Large intestine (tissue), 12 donors: ENCODE measurements at places on chromosomes 2 and 18. TPM values are rescaled to one million over a fixed set of nuclear protein-coding genes. Genes with fewer than 3 reads are reported as not detected.

GRCh38 chr2:127604986-127605385, 41.0 kb upstream of the GPR17 start:
- H3K27me3 ChIP-seq = no peaks in the 10 kb centered on the region
- DNase-seq = no peak

DNA sequence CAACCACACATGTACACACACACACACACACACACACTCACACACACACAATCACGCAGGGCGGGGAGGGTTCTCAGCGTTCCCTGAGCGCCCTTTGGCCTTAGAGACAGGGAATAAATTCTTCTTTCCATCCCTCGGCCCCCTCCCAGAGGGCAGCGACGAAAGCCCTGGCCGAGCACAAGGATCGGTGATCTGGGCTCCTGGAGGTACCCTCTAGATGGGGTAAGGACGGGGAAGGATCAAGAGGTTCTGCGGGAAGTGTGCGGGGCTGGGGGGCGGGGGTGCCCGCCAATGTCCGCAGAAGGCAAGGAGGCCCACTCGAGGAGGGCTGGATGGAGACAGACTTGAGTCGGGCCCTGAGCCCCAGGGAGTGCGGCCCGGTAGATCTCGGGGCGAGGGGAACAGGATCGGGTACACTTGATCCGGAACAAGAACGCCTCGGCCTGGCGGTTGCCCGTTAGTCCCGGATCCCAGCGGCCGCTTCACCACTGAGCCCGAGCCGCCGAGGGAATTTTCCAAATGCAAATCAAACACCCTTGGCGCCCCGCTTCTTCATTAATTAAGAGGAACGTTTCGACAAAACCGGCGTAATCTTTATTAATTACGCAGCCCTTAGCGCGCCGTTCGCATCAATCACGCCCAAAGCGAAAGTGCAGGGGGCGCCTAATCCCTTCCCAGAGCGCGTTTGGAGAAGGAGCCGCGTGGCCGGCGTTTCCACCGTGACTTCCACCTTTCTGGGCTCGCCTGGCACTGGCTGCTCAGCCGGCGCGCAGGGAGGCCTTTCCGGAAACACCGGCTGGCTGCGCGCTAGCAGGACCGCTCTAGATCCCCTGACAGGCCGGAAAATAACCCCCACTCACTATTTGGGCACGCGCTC, 7.0 kb upstream of the PAX3 start:
- H3K4me1 ChIP-seq = peaks cover 11% of the 10 kb centered on the region
- peak overlapping the region; percentile 19 for H3K4me3 ChIP-seq
- no peak for DNase-seq
- H3K27me3 ChIP-seq = peaks cover 100% of the 10 kb centered on the region

GRCh38 chr18:25830787-25831186, 259.6 kb downstream of the SS18 start:
- H3K4me3 ChIP-seq = no peak overlapping the region
- no peaks in the 10 kb centered on the region for H3K36me3 ChIP-seq
- no peaks in the 10 kb centered on the region for H3K4me1 ChIP-seq
- peak; percentile 25 for DNase-seq

- no peaks in the 10 kb centered on the region for H3K36me3 ChIP-seq
- H3K27me3 ChIP-seq = no peaks in the 10 kb centered on the region
- H3K27ac ChIP-seq = no peak overlapping the region
- no peaks in the 10 kb centered on the region for H3K4me1 ChIP-seq
- DNase-seq = no peak
Observed at GRCh38 chr2:174903264-174903556, 102.0 kb downstream of the CHN1 start.

DNA sequence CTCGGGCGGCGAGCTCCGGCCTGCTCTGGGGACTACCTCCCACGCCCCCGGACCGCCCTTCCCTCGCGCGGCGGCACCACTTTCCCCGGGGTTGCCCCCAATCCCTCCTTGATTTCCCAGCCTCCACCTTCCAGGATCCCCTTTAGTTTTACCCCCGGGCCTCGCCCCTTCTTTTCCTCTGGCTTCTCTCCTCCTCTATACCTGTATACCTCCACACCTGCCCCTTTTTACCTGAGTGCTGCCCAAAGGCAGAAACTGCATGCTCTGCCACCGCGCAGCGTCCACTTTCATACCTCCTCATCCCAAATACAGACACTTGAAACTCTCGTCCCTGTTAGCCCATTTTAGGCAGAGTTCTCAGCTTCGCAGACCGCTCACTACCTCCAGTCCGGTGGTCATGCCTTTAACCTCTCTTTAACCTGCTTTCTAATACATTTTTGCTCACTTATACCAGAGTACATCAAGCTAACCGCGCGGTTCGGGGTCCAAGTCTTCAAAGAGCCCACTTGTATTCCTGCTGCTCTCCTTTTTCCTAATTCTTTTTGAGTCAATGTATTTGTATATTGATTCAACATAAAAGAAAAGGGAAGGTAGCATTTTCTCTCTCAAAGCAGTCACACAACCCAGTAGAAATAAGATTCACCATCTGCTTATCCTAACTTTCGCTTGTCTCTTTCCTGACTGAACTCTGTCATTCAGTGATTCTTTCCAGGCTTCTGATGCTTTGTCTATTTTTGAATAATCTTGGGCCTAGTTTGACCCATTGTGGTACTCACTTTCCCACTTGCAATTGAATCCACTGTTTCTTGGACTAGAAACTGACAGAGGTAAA, 901 bp downstream of the SPOPL start:
- no peak for DNase-seq
- no peaks in the 10 kb centered on the region for H3K36me3 ChIP-seq
- peaks cover 15% of the 10 kb centered on the region for H3K4me1 ChIP-seq
- H3K27me3 ChIP-seq = no peaks in the 10 kb centered on the region

DNA sequence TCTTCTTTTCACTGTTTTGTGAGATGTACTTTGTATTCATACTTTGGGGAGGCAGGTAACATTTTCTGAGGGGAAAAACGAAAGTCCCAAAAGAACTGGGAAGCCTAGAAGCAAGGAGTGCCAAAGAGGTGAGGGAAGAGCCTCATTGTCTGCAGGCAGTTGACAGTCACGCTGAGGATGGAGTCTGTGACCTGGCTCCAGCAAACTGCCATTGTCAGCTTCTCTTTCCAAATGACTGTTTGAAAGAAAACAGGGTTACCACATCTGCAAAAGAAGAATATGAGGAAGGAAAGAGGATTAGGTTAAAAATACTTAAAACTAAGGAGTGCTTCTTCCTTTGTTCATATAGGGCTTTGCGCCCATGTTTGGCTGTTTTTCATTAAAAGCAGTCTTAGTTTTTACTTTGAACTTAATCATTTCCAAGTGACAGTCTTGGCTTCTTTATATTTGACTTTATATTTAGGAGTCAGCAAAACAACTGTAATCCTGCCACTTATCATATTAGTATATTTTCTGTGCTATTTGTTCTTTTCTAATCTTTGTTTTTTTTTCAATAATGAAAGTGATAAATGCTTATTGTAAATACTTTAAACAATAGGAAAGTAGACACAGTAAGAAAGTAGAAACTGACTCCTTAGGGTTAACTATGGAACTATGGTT, 35.0 kb downstream of the CERS6 start:
- peak overlapping the region; percentile 88 for H3K27ac ChIP-seq
- DNase-seq = no peak
- peaks cover 32% of the 10 kb centered on the region for H3K4me1 ChIP-seq
- no peak overlapping the region for H3K4me3 ChIP-seq
- H3K36me3 ChIP-seq = no peaks in the 10 kb centered on the region

DNA sequence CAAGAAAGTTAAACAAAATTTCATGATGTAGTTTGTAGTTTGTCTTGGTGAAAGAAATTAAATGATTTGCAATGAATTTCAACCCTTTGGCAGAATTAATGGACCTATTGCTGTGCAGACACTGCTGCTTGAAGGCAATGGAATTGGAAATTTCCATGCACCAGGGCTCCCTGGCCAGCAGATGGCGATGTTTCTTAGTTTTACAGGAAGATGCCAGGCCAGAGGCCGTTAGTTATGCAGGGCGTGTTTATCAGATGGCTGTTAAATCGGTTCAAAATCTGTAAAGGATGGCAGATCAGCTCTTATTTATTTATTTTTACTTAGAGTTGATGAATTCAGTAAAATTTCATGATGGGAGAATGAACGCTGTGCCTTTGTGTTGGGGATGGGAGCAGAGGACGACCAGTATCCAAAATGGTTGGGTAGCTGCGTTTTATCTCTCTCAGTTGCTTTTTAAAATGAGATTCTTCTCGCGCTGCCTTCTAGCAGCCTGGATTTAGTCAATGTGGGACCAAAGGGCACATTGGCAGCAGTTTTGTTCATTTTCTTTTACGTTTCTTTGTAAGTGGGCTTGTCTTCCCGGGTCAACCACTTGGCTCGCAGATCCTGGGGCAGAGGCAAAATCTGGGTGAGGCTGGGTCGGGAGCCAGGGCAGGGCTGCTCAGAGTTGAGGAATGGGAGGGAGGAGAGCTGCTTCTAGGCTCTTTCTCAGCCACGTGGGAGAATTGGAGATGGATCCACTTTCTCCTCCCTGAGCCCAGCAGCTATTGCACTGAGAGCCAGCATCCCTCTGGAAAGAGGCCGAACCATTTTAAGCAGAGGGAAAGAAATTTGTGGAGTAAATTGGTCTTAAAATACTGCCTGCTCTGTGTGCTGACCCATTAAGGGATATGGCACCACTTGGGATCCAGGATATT, 344.0 kb downstream of the PIK3C3 start:
- H3K36me3 ChIP-seq = no peaks in the 10 kb centered on the region
- no peaks in the 10 kb centered on the region for H3K27me3 ChIP-seq
- peaks cover 5% of the 10 kb centered on the region for H3K4me1 ChIP-seq
- no peak overlapping the region for H3K27ac ChIP-seq
- H3K4me3 ChIP-seq = no peak overlapping the region

The ABHD1 gene
- polyA plus RNA-seq = 2.0 TPM
